ENCODE measurements at places on chromosomes 2 and 18.

DNA sequence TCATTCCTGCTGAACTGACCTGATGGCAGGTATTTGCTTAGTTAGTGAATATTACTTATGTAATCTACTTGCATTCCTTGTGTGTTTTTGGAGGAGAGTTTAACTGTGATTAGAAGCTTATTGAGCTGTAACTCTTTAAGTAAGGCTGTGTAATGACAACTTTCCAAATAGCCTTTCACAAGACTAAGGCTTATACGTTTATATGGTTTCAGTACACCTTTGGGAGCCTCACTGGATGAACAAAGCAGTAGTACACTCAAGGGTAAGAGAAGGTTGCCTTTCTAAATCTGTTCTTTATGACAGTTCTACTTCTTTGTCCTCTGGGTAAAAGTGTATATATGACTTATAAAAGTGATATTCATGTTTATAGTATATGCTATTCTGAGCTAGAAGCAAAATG is 4.3 kb downstream of the ITPRID2 start:
- DNase-seq: no peak

DNA sequence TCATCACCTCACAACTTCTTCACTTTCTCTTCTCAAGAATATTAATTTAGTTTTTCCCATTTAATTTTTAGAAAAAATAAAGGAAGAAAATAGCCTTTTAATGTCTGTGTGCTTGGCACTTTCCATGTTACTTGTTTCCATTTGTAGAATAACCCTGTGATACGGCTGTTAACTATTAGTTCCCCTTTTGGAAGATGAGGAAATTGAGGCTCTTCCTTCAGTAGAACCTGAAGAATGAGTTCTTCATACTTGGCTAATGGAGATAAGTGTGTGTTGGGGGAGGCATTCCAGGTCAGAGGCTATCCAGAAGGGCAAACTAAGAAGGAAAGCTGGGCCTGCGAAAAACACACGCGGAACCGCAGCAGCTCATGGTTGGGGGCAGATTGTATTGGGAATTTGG is 38.3 kb downstream of the ZNF532 start:
- DNase-seq: no peak

DNA sequence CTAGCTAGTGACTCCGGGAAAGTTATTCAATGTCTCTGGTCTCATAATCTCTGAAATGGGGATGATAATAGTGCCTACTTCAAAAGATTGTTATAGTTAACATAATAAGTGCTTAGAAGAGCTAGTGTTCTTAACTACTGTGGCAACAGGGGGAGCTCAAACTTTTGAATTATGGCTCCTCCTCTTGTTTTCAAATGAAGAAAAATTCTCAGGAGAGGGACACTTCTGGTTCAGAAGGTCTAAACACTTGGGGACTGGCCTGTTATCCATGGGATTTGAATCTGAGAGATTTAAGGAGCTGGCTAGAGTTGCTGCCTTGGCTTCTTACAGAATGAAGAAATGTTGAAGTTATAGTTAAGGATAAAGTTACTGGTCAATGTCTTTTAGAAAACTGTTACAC is 92.2 kb upstream of the ITGB6 start:
- DNase-seq: no peak

DNA sequence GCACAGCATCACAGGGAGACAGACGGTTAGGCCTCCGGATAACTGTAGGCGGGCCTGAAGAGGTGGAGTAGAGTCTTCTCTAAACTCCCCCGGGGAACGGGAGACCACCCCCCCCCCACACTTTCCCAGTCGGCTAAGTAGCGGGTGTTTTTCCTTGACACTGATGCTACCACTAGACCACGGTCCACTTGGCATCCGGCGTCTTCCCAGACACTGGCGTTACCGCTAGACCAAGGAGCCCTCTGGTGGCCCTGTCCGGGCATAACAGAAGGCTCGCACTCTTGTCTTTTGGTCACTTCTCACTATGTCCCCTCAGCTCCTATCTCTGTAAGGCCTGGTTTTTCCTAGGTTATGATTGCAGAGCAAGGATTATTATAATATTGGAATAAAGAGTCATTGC is 25.7 kb upstream of the NCL start:
- no peak for DNase-seq

DNA sequence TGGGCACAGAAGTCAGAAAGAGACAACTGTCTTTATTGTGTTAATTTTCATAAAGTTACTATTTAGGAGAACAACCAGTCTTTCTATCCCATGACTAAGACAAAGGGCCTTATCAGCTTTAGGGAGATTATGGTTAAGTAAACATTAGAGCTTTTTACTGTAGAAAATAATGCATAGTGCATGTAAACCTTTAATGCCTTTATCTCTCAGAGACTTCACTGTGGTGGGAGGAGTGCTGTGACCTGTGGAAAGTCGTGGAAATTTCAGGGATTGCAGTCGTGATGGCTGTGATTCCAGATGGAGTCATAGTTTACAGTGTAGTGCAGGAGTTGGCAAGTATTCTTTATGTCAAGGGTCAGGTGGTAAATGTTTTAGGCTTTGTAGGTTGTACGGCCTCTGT is 15.8 kb downstream of the ZNF236 start:
- DNase-seq: no peak

DNA sequence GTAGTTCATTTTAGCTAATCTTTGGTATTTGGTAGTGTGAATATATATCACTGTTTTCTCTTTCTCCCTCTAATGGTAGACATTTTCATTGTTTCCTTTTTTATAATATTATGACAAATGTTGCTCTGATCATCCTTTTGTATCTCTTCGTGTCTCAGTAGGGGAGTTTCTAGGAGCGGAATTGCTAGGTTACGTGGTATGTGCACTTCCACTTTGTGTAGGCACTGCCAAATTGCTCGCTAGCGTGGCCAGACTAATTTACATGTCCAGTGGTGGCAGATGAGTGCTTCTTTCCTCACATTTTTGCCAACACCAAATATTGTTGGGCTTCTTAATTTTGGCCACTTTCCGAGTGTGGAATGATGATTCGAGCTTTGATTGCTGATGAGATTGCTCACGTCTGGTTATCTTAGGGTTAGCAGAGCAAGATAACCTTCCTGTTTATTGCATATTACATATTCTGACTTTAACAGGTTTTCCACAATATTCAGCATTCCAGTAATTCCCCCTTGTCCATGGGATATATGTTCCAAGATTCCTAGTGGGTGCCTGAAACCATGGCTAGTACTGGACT is 30.4 kb upstream of the GREB1 start:
- no peak for DNase-seq

- no peak for DNase-seq
Observed at GRCh38 chr2:121197369-121198091, 87.5 kb downstream of the TFCP2L1 start.

DNA sequence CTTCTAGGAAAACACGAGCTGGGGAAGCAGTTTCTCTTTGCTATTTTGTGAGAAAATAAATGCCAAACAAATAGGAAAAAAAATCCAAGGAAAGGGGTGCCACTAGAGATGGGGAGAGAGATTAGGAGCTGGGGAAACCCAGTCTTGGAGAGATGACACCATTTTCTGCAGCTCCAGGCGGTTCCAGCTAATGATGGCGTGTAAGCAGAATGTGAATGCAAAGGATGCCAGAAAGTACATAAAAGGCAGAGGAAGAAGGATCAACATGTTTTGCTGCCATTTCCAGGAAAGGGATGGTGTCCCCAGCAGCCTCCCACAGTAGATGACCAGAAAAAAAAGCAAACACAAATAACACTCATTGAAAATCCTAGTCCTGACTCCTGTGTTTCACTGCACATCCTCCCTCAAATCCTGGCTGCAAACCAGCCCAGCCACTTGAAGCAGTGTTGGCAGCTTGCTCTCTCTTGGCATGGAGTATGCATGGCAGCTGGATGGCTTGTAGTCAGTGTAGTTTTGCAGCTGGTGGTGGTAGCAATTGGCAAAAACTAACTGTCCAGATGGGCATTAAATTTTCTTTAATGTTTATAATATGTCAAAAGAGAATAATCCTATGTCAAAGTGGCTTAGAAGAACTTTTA is 93.6 kb downstream of the FTCDNL1 start:
- no peak for DNase-seq

DNA sequence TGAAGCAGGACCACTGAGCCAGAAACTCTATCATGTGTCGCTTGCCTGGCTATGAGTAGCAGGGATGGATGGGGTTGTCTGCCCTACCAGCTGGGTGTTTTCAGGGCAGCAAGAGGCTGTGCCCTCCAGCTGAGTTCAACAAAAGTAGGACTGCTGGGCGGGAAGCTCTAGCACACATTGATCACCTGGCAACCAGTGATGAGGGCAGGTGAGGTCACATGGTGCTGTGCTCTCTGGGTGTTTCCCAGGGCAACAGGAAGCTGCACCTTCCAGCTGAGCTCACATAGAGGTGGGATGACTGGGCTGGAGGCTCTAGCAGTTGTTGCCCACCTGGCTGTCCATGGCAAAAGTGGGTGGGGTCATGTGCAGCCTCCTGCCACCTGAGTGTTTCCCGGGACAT is 487.3 kb upstream of the VWC2L start:
- no peak for DNase-seq

DNA sequence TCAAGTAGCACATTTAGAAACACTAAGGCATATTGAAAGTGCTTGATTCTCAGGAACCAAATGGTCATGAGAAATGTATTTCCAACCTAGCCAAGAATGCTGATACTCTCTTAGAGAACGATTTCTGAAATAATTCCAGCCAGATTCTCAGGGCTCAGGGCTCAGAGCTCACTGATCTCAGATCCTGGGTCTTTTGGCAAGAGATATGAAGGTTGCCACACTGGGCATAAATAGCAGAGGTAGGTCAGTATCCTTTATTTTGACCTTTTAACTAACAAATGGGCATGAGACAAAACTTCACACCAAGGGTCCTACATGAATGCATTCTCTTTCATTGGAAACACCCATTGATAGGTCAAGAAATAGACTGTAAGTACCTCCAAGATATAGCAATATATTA is 364.1 kb downstream of the ALK start:
- DNase-seq: no peak

- DNase-seq: no peak
Observed at GRCh38 chr2:20138696-20139095, 86.2 kb downstream of the SDC1 start.

- no peak for DNase-seq
Observed at GRCh38 chr2:21057097-21057496, 13.2 kb upstream of the APOB start.

DNA sequence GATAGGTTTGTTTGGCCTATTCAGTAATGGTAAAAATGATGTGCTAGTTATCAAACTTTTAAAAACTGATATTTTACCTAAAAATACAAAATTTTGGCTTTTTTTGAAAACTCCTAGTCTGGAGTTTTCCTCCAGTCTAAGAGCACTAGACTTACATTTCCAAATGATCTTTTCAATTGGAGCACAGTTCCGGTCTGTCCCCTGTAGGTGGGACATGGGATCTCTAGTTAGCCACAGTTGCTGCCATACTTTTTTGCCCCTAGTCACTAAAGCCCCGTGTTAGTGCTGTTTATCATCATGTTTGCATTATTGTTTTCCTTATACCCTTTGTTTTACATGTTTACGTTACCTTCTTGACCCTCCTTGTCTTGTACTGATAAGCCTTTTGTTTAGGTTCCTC is 52.4 kb downstream of the RELCH start:
- no peak for DNase-seq

GRCh38 chr2:234710587-234710986 is 213.7 kb upstream of the ARL4C start:
- DNase-seq: no peak

GRCh38 chr2:109173311-109174171 is 44.5 kb downstream of the SH3RF3 start:
- no peak for DNase-seq

DNA sequence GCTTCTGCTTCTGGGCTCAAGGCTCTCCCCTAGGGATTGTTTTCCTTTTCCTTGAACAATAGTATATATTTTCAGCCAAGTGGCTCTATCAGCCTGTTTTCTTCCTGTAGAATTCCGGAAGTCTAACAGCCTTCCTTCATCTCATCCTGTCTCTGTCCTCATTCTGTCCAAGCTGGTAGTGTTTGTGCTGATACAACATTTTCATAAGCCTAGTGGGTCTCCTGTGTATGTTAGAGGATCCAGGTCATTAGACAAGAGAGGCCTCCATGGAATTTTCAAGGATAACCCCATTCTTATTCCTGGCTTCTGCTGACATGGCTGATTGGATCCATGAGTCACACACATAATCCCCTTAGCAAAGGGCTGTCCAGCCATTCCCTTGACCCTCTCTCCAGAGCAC is 467.6 kb downstream of the PTPRM start:
- DNase-seq: no peak

GRCh38 chr2:112658301-112658700 is 12.6 kb downstream of the SLC20A1 start:
- no peak for DNase-seq

DNA sequence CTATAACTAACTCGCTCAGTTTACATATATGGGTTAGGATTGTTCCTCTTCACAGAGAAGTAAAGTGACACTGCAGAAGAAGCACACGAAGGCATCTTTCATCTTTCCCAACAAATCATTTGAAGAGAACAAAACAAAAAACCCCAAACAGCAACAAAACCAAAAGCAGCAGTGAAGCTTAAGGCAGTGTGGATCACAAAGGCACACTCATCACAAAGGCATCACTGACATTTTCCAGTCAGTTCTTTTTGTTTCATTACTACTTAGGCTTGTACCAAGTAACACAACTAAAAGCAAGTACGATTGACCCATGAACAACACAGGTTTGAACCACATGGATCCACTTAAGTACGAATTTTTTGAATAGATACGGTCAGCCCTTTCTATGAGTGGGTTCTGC is 75.7 kb downstream of the RNF152 start:
- DNase-seq: no peak

- DNase-seq: no peak
Observed at GRCh38 chr2:231011526-231011925, 15.6 kb downstream of the SPATA3 start.

- no peak for DNase-seq
Observed at GRCh38 chr2:5693287-5694201, 1.4 kb downstream of the SOX11 start.

GRCh38 chr2:223306371-223306770 is 254.4 kb downstream of the KCNE4 start:
- no peak for DNase-seq

DNA sequence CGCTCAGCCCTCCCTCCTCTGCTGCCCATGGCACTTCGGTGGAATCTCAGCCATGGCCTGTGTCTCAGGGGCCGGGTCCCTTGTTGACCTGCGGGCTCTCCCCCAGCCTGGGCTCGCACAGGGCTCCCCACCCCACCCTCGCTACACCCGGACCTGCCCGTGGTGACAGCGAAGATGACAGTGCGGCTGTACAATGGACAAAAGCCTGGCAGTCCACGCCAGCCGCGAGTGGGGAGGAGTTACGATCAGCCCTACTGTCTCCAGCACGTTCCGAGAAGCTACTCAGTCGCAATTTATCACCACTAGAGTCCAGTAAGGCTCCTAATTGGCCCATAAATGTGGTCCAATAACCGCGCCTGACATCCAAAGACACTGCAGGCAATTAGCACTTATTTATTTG is 31.6 kb downstream of the GBX2 start:
- DNase-seq: no peak

GRCh38 chr2:238138331-238139195 is at the start of gene KLHL30:
Gene KLHL30, plus strand, starts transcription at chr2:238138668. Its CDS starts 2,087 bp downstream, at chr2:238140755.
- DNase-seq: no peak

GRCh38 chr2:25672494-25673299 is 680 bp downstream of the DTNB start:
- DNase-seq: peak; percentile 36

Measured in NCI-H1417 treated with DMSO at 0.1 percent for 48 hours (cell line).